Uterus (tissue), 4 donors: ENCODE measurements at places on chromosomes 2 and 18. TPM values are rescaled to one million over a fixed set of nuclear protein-coding genes. Genes with fewer than 3 reads are reported as not detected.

DNA sequence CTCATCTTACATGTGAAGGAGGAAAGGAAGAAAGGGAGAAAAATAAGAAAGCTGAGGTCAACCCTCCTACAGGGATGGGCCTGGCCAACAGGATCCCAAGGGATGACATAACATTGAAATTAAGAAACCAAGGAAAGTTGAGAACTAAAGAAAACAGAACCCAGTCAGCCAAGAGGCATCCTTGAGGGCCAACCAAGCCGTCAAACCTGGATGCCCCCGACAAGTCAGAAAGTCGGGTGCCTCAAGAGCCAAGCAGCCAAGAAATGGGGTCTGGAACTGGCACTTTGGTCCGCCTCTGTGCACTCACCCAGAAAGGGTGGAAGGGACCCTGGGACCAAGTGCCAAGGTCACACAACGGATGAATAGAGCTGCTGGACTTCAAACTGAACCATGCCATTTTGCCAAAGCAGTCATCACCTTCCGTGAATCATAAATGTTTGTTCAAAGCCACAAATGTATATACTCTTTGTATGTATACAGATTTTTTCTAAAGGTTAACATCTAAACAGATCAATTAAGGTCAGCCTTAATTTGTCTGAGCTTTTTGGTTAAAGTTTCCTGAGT, 27.0 kb upstream of the PTPN4 start:
- H3K36me3 ChIP-seq = no peaks in the 10 kb centered on the region
- no peaks in the 10 kb centered on the region for H3K27me3 ChIP-seq
- H3K4me3 ChIP-seq = no peak overlapping the region
- no peak for DNase-seq
- H3K4me1 ChIP-seq = no peaks in the 10 kb centered on the region

DSC2 gene
- total RNA-seq = 17.9 TPM

CPS1 gene
- total RNA-seq = 0.29 TPM

DNA sequence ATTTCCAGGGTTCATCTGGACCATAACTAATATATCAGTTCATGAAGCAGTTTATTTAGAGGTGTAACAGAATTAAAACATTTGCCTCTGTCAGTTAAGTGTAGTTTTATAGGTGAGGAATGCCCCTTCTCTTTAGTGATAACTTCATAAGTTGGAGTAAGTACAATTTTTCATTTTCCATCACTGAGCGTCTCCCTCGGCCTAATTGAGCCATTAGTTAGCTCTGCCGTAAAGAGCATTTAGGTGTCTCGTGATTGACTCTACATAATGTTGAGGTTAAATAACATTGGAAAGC, 88.4 kb downstream of the UGGT1 start:
- DNase-seq = no peak
- no peaks in the 10 kb centered on the region for H3K4me1 ChIP-seq
- no peak overlapping the region for H3K4me3 ChIP-seq
- H3K27me3 ChIP-seq = no peaks in the 10 kb centered on the region
- no peaks in the 10 kb centered on the region for H3K36me3 ChIP-seq
